ENCODE measurements at places on chromosomes 1 and 21. TPM values are rescaled to one million over a fixed set of nuclear protein-coding genes. Genes with fewer than 3 reads are reported as not detected.

CDC7 gene
- 28.2 TPM for polyA plus RNA-seq

DNA sequence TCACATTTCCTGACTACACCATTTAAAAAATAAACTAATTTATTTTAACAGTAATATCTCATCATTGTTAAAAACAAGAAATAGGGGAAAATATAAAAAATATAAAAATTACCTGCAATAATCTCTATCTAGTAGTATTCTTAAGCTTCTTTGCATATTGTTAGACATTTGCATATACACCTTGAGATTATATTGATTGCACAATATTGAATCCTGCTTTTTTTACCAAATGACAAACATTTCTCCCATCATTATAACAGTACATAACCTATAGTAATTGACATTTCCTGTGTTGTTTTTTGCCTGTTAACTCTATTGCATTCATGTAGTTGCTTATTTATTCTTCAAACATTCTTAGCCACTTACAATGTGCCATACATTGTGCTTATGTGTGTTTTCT lies 11.7 kb upstream of the CR1L start:
- DNase-seq = no peak

LYPD8 gene
- polyA plus RNA-seq = not detected

- DNase-seq = no peak
Observed at GRCh38 chr1:48555271-48555670, 83.3 kb upstream of the SPATA6 start.

DNA sequence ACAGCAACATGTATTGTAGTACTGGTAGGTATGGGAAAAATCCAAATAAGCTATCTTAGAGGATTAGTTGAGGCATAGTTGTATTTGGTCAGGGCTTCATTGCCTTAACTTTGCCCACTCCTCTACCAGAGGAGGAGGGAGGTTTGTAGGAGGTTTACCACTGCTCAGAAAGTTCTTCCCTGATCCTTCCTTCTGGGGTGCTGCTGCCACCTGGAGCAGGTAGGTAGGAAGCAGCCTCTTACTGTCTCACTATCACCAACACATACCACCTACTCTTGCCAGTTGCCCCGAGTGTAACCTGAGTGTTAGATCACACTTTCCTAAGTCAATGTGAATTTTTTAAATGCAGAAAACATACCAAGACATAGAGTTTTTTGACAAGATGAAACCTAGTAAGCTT lies 24.1 kb upstream of the ZSWIM5 start:
- DNase-seq = no peak

GRCh38 chr1:248782416-248783141 lies 27.0 kb upstream of the LYPD8 start:
- DNase-seq = no peak

Measured in left renal pelvis (tissue), 4 donors.